ENCODE measurements at places on chromosomes 6 and 20. TPM values are rescaled to one million over a fixed set of nuclear protein-coding genes. Genes with fewer than 3 reads are reported as not detected.

GRCh38 chr6:30149234-30149633 is 11.8 kb downstream of the TRIM10 start:
- DNase-seq: no peak

- no peak for DNase-seq
Observed at GRCh38 chr6:150018846-150019580, 6.3 kb downstream of the RAET1L start.

GRCh38 chr6:97978855-97979271 is 695.8 kb upstream of the MMS22L start:
- no peak for DNase-seq

GRCh38 chr6:145212813-145213212 is 522.5 kb downstream of the EPM2A start:
- no peak for DNase-seq

The PXMP4 gene
- 14.2 TPM for polyA plus RNA-seq
